ENCODE measurements at places on chromosomes 11 and 22.

DNA sequence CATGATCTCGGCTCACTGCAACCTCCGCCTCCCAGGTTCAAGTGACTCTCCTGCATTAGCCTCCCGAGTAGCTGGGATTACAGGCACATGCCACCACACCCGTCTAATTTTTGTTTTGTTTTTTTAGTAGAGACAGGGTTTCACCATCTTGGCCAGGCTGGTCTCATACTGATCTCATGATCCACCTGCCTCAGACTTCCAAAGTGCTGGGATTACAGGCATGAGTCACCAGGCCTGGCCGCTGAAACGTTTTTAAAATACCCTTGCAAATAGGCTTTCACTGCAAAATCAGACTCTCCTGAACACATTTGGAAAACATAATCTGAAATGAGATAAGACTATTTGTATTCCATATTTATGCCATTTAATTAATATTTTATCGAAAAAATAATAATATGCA is 826.1 kb upstream of the CNTN5 start:
- DNase-seq = peak; percentile 16

GRCh38 chr11:62599901-62600300 is 1.8 kb downstream of the MTA2 start:
- DNase-seq = no peak

DNA sequence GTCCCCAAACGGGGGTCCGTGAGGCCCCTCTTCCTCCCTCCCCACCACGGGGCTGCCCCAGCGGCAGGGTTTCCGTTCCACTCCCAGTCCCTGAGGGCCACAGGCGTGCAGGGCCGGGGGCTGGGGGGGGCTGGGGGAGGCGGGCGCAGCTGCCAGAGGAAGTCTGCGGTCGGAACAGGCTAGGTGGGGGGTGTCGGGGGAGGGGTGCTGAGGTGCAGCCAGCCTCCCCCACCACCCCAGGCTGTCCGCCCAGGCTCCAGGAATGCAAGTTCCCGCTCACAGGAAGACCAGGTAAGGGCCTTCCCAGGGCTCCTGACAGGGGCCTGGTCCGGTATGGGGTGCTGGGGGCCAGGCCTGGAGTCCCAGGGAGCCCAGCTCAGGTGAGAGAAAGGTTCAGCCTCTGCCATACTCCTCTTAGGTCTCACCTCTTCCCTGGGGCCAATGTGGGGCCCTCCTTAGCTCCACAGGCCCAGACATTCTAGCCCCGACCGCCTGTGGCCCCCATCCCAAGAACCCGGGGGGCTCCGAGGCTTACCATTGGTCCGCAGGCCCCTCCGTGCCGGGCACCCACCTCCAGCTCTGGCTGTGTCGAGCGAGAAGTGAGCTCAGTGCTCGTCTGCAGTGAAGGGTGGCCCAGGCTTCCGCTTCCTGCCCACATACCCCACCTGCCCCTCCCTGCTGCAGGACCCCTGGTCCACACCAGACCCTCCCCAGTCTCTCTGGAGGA is at the start of gene PTPRCAP:
TSS of gene PTPRCAP (minus strand) at position 601 of the 727 bp plus-strand sequence. CDS start at position 538, 63 bp downstream.
- DNase-seq = no peak

GRCh38 chr11:57977709-57978108 is 46.0 kb upstream of the OR9Q1 start:
- DNase-seq = no peak

DNA sequence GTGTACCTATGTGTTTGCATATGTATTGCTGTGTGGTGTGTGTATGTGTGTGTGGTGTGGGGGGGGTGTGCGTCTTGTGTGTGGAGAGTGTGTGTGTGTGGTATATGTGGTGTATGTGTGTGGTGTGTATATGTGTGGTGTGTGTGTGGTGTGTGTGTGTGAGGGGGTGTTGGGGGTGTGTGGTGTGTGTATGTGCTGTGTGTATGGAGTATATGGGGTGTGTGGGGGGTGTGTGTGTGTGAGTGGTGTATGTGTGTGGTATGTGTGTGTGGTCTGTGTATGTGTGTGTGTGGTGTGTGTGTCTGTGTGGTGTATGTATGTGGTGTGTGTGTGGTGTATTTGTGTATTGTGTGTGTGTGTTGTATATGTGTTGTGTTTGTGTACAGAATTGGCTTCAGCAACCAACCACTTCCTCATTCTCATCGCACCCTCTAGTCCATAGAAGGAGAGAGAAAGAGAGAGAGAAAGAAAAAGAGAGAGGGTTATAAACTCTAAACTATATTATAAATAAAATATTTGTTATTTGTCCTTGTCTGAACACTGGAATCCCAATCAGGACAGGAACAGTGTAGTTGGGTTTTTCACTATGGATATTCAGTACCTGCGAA is 13.7 kb downstream of the SAA4 start:
- DNase-seq = no peak

GRCh38 chr11:75147191-75147874 is 3.6 kb upstream of the SLCO2B1 start:
- no peak for DNase-seq

DNA sequence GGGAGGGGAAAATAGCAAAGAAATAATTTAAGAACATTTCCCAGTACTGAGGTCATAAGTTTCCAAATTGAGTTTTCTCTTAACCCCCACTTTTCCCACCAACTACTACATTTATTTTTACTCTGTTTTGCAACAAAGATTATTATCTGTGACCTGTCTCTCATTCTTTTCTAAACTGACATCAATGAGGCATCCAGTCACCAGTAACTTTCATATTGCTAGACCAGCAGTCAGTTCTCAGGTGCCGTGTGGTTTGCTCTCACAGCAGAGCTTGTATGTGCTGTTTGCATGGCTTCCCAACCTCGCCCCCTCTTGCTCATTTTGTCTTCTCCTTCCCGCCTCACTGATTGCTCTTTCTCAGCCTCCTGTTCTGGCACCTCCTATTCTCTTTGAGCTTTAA is 1091.3 kb downstream of the TBC1D22A start:
- DNase-seq = no peak

DNA sequence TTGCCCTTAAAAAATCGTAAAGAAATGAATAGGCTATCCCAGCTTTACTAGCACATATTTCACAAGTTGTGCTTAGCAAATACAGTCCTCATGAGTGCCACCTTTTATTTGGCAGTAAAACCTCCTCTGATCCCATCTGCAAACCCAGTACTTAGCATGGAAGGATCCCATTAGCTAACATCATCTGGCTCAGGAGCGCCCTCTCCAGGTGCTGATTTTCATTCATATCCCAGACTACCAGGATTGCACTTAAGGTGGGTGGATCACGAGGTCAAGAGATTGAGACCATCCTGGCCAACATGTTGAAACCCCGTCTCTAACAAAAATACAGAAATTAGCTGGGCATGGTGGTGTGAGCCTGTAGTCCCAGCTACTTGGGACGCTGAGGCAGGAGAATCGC is 76.1 kb upstream of the PAX6 start:
- DNase-seq = peak; percentile 17

GRCh38 chr11:44785856-44786607 is 59.3 kb downstream of the TSPAN18 start:
- no peak for DNase-seq

DNA sequence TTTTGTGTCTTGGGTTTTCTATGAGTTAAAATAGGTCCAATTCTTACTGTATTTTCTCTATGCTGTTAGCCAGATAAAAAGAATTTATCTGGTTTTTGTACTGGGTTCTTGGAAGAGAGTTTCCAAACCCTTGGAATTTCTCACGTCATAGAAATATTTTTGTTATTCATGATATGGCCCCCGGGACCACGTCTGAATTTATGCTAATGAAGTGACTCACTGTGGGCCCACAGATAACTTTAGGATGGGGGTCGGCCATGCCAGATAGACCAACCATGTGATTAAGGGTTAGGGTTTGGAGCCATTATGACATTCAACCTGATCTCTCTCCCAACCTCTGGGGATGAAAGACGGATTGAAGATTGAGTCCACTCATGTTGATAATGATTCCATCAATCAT is 35.6 kb upstream of the DDI1 start:
- no peak for DNase-seq

DNA sequence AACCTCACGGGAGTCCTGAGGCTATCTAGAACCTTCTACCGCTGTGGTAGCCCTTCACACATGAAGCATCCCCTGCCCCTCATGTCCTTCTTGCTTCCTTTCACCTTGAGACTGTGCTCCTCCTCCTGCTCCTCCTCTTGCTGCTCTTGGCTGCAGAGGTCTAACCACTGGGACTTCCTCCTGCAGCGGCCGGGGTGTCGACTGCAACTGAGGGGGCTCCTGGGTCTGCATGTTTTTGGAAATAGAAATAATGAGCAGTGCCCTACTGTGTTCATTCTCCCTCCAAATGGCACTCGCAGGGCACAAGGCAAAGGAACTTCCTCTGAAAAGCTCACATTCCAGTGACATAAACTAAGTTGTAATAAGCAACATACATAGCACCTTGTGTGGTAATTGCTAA is 14.8 kb downstream of the PIWIL3 start:
- DNase-seq = no peak

DNA sequence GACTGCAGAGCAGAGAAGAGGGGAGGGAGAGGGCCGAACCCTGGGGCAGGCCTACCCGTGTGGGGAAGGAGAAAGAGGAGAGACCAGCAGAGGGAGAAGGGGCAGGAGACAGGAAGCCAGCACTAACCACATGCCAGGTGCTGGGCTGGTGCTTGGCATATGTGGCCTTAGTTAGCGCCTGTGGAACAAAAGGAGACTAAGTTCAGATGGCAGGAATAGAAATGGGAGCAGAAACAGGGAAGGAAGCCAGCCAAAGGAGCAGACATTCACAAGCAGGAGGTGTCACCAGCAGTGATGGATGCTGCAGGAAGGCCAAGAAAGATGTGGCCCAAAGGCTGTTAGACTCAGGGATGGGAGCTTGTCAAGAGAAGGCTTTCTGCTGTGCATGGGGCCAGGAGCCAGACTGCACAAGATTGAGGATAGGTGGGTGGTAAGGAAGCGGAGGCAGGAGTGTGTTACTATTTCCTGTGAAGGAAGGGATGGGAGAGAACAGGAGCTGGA is 26.7 kb downstream of the TREH start:
- no peak for DNase-seq

- DNase-seq = no peak
Observed at GRCh38 chr11:14372011-14372410, 13.0 kb upstream of the RRAS2 start.

DNA sequence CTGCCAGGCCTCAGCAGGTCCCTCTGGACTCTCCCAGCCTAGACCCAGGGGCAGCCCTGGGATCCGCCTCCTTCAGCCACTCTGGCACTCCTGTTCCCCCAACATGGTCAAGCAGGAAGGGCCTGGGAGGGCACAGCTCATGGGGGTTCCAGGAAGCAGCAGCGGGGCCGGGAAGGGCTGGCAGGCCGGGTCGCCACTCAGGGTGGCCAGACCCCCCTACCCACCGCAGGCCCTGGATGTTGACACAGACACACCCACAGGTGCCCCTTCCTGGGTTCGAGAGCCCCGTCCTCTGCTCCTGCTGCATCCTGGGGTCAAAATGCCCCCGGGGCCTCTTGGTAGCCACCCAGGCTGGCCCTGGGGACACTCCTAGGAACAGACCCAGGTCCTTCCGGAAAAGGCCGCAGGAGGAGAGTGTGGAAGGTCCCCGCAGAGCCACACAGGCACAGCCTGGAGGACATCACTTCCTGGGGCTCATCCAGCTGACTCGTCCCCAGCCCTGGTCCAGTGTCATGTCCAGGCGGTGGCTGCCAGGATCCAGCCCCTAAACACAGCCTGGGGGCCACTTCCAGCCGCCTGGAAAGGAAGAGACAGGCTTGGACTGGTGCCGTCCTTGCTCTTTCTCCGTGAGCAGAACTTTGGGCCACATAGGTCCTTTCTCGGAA is 6.8 kb upstream of the PIM3 start:
- peak; percentile 69 for DNase-seq

- no peak for DNase-seq
Observed at GRCh38 chr11:130452176-130452575, 3.7 kb downstream of the ADAMTS15 start.

All from DMS53 (cell line).